ENCODE measurements at places on chromosomes 4 and X.

- DNase-seq = no peak
Measured at GRCh38 chr4:156956826-156957368, 14.7 kb downstream of the PDGFC start.

DNA sequence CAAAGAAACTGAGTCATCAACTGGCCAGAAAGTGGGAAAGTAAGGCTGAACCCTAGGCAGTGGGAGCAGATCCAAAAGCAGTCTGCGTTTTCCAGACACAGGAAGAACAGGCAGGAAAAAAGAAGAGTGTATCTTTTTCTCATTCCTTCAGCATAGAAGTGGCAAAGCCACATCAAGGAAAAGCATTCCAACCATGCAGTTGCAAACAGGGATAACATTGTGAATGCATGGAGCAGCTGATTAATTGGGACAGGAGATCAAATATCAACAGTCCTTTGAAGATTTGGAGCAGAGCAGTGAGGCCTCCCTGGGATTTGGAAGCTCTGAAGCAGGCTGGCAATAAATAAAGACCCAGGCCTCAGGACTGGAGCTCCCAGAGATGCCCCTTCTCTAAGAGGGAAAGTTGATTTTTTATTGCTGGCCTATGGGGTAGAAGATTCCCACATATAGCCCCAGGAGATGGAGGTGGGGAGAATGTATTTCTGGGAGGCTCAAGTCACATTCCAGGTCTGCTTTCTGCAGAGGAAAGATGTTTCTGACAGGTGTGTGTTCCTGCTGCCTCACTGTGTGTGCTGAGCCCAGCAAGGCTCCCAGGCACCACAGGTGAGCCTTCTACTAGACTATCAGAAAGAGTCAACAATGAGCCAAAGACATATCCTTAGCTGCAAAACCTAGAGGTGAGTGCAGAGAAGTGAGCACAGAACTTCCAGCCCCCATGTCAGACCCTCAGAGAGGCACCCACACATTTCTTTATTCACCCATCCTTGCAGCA, 222.5 kb downstream of the RAB28 start:
- no peak for DNase-seq

DNA sequence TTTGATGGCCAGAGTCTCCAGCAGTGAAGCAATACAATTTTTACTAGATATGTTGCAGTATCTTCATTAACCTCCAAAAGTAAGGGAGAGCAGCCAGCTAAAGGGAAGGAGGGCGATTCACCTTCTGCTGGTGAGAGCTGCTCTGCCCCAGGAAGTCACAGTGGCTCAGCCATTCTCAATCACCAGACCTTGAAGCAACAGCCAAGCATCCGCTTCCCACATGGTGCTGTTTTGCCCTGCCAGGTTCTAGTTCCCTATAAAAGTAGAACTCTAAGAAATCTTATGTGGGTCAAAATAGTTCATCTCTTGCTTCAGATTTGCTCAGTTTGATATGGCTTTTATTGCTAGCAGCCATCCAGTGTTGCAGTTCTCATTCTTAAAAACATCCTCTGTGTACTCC, 166.8 kb downstream of the STIM2 start:
- DNase-seq = no peak

- no peak for DNase-seq
Measured at GRCh38 chrX:101303790-101304189, 12.7 kb upstream of the TAF7L start.

DNA sequence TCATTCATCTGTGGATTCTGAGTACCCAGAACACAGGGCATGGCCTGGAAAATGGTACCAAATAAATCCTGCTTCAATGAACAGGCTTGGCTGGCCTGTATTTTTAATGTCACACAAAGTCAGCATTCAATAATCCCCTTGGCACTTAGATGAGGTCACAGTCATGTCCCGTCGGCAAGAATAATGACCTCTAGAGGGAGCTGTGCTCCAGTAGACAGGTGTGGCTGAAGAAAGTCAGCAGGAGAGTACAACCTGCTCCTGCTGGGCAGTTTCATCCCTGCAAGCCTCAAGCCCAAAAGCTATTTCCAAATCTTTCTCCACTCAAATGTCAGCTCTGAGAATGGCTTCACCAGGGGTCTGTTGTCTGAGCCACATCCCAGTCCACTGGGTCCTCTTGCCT, 404.0 kb upstream of the F9 start:
- DNase-seq = no peak
